ENCODE measurements at places on chromosomes 3 and 15.
A peak's percentile ranks its signal among the peaks of the same experiment; 100 is the strongest.

DNA sequence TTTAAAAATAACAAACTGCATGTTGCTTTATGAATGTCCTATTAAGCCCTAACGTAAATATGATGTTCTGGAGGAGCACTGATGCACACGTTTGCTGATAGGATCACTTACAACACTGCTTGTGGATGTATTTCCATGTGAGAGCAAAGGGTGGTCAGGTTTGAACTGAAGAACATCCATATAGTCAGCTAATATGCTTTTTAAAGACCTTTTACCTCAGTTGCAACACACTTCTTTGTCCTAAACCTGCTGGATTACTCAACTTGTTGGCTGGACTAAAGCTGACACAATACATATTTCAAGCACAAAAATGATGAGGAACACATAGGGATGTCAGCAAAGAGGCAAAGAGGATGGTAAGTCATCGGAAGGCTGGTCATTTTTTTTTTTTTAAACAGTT lies 186.6 kb downstream of the TIGIT start:
- H3K36me3 ChIP-seq, result no peaks in the 10 kb centered on the region
- no peak for DNase-seq

GRCh38 chr3:158458464-158458863 lies 112.5 kb upstream of the MLF1 start:
- no peaks in the 10 kb centered on the region for H3K27me3 ChIP-seq
- H3K27ac ChIP-seq, result no peak overlapping the region
- H3K4me1 ChIP-seq, result peaks cover 5% of the 10 kb centered on the region
- H3K36me3 ChIP-seq, result no peaks in the 10 kb centered on the region

- no peak for DNase-seq
- H3K27me3 ChIP-seq, result no peaks in the 10 kb centered on the region
- H3K36me3 ChIP-seq, result no peaks in the 10 kb centered on the region
- no peak overlapping the region for H3K27ac ChIP-seq
Measured at GRCh38 chr15:38540510-38540909, 24.1 kb downstream of the RASGRP1 start.

DNA sequence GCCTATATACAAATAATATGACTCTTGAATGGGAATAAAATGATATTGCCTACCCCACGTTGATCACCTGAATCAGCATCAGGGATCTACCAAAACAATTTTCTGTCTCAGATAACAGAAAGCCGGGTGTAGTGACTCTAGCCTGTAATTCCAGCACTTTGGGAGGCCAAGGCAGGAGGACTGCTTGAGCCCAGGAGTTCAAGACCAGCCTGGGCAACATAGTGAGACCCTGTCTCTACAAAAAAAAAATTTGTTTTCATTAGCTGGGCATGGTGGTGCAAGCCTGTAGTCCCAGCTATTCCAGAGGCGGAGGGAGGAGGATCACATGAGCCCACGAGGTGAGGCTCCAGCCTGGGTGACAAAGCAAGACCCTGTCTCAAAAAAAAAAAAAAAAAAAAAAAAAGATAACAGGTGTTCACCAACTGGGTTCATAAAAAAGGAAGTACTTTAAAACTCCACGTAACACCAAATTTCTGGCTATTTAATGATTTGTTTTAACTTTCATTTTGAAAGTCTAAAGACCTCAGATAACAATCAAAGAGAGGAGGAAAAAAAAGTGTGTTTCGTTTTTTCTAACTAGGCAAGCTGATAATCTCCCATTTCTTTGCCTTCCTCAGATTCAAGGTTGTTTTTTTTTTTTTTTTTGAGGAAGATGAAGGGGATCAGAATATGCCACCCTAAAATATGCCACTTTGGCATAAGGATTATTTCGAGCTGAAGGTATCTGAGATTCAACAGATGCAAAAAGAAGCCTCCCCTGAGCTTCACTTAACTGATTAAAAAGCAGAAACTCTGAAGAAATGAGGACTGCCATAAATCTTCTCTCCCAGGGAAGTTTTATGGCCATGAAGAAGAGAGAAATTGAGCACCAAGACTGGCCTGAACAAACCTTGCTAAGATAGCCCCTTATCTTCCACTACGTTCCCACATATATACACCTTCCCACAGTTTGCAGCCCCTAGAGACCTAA lies 44.1 kb downstream of the TRANK1 start:
- H3K27me3 ChIP-seq, result no peaks in the 10 kb centered on the region
- DNase-seq, result no peak
- H3K36me3 ChIP-seq, result no peaks in the 10 kb centered on the region
- peaks cover 13% of the 10 kb centered on the region for H3K4me1 ChIP-seq
- no peak overlapping the region for H3K4me3 ChIP-seq
- H3K27ac ChIP-seq, result no peak overlapping the region

- H3K4me1 ChIP-seq, result no peaks in the 10 kb centered on the region
- H3K27ac ChIP-seq, result no peak overlapping the region
- H3K36me3 ChIP-seq, result 0 out of 2 replicates have a peak, but pooled peaks cover 3% of the 10 kb centered on the region
- H3K27me3 ChIP-seq, result no peaks in the 10 kb centered on the region
Measured at GRCh38 chr3:98784042-98784441, 20.9 kb downstream of the ST3GAL6 start.

GRCh38 chr3:150329408-150329807 lies 78.7 kb upstream of the TSC22D2 start:
- H3K27me3 ChIP-seq, result 0 out of 2 replicates have a peak, but pooled peaks cover 4% of the 10 kb centered on the region
- peaks cover 25% of the 10 kb centered on the region for H3K4me1 ChIP-seq
- H3K36me3 ChIP-seq, result 0 out of 2 replicates have a peak, but pooled peaks cover 2% of the 10 kb centered on the region
- no peak overlapping the region for H3K4me3 ChIP-seq
- DNase-seq, result no peak

GRCh38 chr3:193052354-193053045 lies 134.8 kb upstream of the MB21D2 start:
- H3K4me1 ChIP-seq, result peaks cover 16% of the 10 kb centered on the region
- no peaks in the 10 kb centered on the region for H3K27me3 ChIP-seq
- no peak overlapping the region for H3K4me3 ChIP-seq
- H3K36me3 ChIP-seq, result no peaks in the 10 kb centered on the region

GRCh38 chr3:187340578-187340977 lies 27.6 kb upstream of the RTP4 start:
- peaks cover 19% of the 10 kb centered on the region for H3K4me1 ChIP-seq
- no peak overlapping the region for H3K4me3 ChIP-seq
- H3K36me3 ChIP-seq, result no peaks in the 10 kb centered on the region
- DNase-seq, result no peak

DNA sequence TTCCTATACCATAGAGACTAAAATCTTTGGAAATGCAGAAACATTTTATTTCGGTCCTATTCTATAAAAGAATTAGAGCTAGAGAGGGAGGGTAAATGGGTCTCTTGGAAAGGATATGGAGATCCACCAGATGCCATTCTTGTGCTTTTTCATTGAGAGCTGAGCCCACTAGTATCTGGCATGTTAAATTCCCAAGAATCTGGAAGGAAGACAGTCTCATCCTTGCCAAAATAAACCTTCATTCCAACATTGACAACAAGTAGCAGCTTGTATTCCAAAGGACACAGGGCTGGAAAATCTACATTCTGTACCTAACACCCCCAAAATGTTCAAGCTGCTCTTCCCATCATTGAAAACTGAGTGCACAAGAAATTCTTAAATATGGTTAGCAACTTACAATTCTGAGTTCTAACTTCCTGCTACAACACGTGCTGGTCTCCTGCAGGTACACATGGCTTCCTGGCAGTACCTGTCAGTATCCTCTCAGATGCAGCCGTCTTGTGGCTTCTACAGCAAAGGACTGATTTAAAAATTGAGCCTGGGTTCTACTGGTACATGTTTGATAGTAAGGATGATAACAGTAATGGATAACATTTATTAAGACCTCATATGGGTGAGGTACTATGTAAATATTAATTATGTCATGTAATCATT lies 348.1 kb downstream of the SV2B start:
- no peaks in the 10 kb centered on the region for H3K4me1 ChIP-seq
- no peak overlapping the region for H3K4me3 ChIP-seq
- H3K27me3 ChIP-seq, result peaks cover under 1% of the 10 kb centered on the region
- DNase-seq, result no peak
- no peaks in the 10 kb centered on the region for H3K36me3 ChIP-seq
- H3K27ac ChIP-seq, result no peak overlapping the region

DNA sequence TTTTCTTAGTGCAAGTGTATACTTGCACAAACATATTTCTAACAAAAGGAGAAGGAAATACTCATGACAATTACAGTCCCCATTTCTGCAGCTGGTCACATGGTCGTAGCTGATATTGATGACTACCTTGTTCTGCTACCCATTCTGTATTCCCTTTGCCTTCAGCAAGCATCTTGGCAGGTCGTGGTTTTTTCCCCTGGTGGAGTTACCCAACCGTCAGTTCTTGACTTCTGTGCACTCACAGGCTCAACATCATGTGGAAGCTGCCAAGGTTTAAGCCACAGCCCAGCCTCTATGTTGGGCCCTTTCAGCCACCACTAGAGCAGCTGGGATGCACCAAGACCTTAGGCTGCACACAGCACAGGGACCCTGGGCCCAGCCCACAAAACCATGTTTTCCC lies 56.1 kb downstream of the VGLL3 start:
- no peak overlapping the region for H3K27ac ChIP-seq
- H3K4me3 ChIP-seq, result no peak overlapping the region
- DNase-seq, result no peak
- H3K27me3 ChIP-seq, result no peaks in the 10 kb centered on the region
- peaks cover 8% of the 10 kb centered on the region for H3K4me1 ChIP-seq

DNA sequence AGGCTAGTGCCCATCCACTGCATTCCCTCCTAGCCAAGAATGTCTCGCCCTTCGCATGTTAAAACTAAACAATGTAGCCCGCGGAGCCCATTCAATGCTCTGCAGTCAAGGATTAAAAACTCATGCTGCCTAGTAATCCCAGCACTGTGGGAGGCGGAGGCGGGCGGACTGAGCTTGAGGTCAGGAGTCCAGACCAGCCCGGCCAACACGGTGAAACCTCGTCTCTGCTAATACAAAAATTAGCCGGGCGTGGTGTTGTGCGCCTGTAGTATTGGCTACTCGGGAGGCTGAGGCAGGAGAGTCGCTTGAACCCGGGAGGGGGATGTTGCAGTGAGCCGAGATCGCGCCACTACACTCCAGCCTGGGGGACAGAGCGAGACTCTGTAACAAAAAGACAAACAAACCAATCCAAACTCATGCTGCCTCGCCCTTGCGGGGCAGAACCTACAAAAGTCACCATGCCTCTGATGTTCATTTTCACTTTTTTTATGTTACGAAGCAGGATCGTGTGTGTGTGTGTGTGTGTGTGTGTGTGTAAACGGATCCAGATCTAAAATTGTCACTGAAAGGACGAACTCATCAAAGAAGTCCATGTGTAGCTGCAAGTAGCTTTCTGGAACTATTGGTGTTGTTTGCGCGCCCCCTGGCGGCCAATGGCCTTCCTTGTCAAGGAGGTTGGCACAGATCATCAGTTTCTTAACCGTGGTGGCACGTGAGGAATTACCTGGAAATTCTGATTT lies 54.8 kb upstream of the SPESP1 start:
- DNase-seq, result peak; percentile 96
- peak overlapping the region; percentile 76 for H3K4me3 ChIP-seq
- H3K36me3 ChIP-seq, result no peaks in the 10 kb centered on the region
- H3K27me3 ChIP-seq, result peaks cover 19% of the 10 kb centered on the region
- H3K27ac ChIP-seq, result no peak overlapping the region

DNA sequence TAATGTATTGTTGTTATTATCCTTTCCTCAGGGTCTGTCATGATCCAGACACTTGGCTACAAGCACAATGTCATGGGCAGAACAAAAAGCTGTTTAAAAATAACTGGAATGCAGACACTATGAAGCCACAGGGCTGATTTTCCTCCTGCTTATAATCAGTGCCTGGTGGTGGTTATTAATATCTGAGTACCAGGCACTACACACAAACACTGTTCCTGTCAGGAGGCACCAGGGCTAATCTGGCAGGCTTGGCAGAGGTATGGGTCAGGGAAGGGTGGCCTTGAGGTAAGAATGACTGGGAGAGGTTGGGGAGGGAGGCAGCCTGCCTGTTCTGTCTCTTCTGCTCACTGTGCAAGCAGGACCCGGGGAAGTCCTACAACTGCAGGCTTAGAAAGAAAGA lies 67.2 kb downstream of the WDR76 start:
- 0 out of 2 replicates have a peak, but pooled peaks cover 13% of the 10 kb centered on the region for H3K36me3 ChIP-seq
- peaks cover 11% of the 10 kb centered on the region for H3K4me1 ChIP-seq
- no peaks in the 10 kb centered on the region for H3K27me3 ChIP-seq
- no peak overlapping the region for H3K4me3 ChIP-seq
- no peak for DNase-seq

- no peaks in the 10 kb centered on the region for H3K36me3 ChIP-seq
- peaks cover 4% of the 10 kb centered on the region for H3K4me1 ChIP-seq
- no peak overlapping the region for H3K27ac ChIP-seq
- no peak overlapping the region for H3K4me3 ChIP-seq
- no peak for DNase-seq
- H3K27me3 ChIP-seq, result peaks cover 4% of the 10 kb centered on the region
Measured at GRCh38 chr3:16060358-16060852, 114.1 kb upstream of the GALNT15 start.

GRCh38 chr3:13262493-13263211 lies 157.5 kb downstream of the NUP210 start:
- H3K4me1 ChIP-seq, result peaks cover 22% of the 10 kb centered on the region
- H3K27me3 ChIP-seq, result no peaks in the 10 kb centered on the region
- peak overlapping the region; percentile 48 for H3K27ac ChIP-seq
- H3K36me3 ChIP-seq, result no peaks in the 10 kb centered on the region
- DNase-seq, result no peak

GRCh38 chr3:186121968-186122367 lies 13.1 kb upstream of the ETV5 start:
- no peaks in the 10 kb centered on the region for H3K36me3 ChIP-seq
- H3K27ac ChIP-seq, result peak overlapping the region; percentile 87
- peaks cover 60% of the 10 kb centered on the region for H3K4me1 ChIP-seq
- peak; percentile 54 for DNase-seq

GRCh38 chr3:23889386-23889785 lies 27.4 kb downstream of the NKIRAS1 start:
- no peak for DNase-seq
- H3K4me3 ChIP-seq, result no peak overlapping the region
- H3K4me1 ChIP-seq, result peaks cover 25% of the 10 kb centered on the region

DNA sequence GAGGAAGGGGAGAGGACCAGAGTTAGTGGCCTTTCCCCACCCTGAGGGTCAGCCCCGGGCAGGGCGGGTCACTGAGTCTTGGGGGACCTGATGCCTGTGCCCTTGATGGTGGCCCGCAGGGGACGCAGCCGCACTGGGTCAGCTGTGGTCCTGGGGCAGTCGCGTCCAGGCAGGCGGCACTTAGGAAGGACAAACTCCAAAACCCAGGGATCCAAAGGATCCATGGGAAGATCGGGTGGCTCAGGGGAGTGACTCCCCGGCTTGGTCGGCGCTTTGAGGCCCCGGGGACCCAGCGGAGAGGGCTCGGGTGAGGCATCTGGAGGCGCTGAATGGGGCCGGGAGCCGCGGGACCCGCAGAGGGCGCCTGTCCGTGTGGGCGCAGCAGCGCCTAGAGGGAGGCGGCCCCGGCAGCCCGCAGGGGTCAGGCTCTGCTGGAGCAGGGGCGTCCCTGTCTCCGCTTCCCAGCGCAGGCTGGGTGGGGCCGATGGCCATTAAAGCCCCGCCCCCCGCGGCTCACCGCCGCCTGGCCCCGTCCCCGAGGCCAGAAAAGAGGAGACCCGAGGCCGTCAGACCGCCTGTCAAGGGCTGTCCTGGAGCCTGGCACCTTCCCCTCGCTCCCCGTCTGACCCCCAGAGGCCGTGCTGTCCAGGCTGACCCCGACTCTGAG lies 17.5 kb downstream of the CIDEC start:
- no peak overlapping the region for H3K27ac ChIP-seq
- H3K27me3 ChIP-seq, result peaks cover 12% of the 10 kb centered on the region
- DNase-seq, result peak; percentile 74

- no peak overlapping the region for H3K4me3 ChIP-seq
- no peak overlapping the region for H3K27ac ChIP-seq
- no peaks in the 10 kb centered on the region for H3K27me3 ChIP-seq
- DNase-seq, result no peak
Measured at GRCh38 chr3:104974316-104974715, 392.4 kb upstream of the ALCAM start.
